ENCODE measurements at places on chromosomes 5 and 9.

- no peak for DNase-seq
Measured at GRCh38 chr5:119021149-119021732, 32.9 kb upstream of the DTWD2 start.

DNA sequence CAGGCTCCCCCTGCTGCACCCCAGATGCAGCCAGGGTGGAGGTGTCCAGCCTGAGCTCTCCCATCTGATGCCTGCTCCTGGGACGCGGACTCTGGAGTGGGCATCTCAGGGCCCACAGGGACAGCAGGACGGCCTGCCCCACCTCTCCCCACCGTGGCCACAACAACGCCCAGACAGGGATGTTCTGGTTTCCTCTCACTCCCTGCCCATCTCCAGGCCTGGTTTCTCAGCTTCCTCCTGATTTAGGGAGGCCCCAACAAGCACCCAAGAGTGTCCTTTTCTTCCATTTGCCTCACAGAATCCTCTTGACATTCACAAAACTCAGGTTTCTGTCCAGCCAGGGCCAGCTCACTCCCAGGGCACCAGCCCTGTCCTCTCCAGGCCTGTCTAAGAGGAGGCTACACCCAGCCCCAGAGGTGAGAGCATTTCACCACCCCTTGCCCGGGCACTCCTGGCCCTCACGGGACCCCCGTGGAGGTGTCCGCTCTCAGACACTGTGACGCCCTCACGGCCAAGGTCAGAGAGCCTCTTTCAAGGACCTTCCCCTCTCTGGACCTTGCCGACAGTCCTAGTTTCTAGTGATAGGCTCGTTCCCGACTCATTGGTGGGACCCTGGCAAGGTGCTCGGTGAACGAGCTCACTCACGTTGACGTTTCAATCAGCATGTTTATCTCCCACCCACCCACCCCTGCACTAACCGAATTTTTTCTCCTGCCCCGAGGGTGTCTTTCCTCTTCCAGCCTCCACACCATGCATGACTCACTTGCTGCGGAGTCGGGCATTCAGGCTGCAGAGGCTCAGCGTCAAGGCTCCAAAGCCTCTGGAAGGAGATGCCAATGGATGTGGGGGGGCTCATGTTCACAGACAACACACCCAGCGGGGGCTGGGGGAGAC is 62.0 kb upstream of the UNC5A start:
- DNase-seq, result no peak

DNA sequence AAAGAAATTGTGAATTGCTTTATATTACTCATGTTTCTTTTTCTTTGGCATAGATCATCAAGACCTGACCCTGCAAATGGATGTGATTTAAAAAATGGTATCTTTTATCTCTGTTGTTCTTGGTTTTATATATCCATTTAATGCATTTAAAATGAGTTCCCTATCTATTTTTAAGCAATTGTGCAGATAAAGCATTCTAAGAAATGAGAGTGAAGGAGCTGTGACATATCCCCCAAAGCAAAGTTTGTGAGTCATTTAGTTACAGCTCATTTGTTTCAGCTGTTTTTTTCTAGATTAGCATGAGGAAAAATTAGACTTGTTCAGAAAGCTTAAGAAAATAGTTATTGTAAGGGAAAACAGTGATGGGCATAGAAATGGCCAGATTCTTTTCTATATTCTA is 7.6 kb upstream of the ELOVL7 start:
- DNase-seq, result no peak

DNA sequence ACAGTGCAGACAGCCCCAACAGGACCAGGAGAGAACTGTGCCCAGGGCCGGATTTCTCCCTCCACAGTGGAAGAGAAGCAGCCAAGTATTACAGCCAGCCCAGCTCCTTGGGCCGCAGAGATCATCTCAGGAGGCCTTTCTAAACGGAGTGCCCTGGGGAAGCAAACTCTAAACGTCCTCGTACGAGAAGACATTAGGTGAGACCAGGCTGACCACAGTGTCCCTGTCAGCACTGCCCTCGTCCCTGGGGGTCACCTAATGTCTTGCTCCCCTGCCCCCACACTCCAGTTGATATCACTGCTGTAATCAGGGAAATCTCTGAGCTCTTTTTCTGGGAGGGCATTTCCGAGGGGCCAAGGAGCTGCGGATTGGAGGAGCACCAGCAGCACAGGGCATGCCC is 6.5 kb downstream of the QRFP start:
- no peak for DNase-seq

DNA sequence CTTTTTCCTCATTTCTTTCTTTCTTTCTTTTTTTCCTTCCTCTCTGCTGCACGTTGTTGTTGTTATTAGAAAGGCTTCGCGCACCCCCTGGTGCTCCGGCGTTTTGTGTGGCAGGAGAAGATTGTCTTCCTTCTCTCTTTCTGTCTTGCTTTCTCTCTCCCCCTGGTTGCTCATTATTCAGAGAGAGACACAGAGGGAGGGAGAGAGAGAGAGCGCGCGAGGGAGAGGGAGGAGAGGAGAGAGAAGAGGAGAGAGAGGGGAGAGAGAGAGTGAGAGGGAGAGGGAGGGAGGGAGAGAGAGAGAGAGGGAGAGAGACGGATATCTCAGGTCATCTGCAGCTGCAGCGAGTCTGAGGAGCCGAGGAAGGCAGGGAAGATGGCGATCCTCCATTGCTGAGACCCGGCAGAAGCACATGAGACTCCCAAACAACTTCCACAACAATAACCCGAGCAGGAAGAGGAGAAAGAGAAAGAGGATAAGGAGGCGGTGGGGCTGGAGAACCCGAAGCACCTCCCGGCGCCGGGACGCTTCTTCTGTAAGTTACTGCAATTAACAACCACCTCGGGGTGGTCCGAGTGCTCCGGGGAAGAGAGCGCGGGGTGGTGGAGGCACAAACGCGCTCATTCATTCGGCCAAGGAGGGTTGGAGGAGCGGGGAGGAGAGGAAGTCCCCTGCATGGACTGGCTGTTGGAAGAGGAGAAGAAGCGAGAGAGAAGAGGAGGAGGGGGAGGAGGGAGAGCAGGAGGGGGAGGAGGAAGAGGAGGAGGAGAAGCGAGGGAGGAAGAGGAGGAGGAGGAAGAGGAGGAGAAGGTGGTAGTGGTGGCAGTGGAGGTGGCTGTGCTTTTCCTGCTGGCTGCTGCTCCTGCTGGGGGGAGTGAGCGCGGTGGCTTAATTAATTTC is at the start of gene ZNF462:
TSS of gene ZNF462 (plus strand) at position 346 of the 900 bp plus-strand sequence. CDS start 60,218 bp downstream, outside the sequence.
- no peak for DNase-seq

GRCh38 chr5:177471610-177472356 is 1.7 kb downstream of the DBN1 start:
- no peak for DNase-seq

DNA sequence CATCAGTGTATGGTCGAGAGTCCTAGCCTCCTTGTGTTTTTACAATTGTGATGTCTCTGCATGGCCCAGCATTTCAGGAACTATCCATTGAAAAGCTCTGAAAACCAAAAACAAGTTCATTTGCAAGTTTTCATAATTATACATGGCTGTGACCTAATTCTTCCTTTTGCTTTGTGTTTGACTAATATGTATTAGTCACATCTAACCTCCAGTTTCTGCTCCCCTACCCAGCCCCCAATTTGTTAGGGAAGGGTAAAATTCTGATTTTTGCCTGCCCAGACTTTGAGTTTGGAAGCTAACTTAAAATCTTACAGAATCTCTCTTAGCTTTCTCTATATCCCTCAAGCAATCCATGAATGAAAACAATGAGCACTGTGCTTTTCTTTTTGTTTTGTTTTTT is 128.2 kb upstream of the SEMA6A start:
- DNase-seq, result no peak

DNA sequence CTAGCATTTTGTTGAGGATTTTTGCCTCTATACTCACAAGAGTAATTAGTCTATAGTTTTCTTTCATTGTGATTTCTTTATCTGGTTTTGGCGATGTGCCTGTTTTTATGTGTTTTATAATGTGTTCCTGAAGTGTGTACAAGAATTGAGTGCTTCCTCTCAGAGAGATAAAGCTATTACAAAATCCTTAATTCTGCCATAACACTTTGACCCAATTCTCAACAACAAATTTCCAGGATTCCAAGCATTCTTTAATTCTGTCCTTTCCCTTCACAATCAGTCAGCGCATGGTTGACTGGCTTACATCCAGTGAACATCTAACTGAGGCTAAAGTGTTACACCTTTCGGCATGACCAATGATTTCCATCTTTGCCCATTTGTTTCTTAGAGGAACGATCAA is 282.9 kb upstream of the MVB12B start:
- DNase-seq, result no peak

DNA sequence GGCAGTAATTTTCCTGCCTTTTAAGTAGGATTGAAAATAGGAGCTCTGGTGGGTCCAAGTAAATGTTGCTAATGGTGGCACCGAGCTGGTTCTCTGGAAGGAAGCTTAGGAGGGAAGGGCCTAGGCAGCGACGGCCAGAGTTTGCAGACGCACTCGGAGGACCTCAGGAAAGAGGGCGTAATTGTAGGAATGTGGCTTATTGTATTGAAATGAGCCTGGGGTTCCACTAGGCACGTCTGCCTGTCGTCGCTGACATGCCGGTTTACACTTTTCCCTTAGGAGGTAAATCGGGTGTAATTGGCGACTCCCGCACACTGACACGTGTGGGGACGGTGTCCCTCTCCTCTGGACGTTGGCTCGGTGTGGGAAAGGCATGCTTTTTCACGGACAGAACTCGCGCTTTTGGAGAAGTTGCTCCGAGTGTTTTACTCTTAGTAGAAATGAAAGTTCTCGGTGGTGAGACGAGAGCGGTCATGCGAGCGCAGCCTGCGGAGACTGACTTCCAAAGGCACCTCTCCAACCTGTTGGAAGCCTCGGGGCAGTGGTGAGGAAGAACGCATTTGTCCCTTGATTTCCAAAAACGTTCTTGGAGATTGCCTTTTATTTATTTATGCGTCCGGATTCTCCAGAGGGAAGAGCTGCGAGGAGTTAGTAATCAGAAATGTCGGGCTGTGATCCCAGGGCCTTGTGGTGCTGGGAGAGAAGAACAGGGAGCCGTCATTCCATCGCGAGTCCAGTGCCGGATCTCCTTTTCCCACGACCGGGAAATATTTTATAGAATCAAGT is 1.3 kb downstream of the NR4A3 start:
- peak; percentile 14 for DNase-seq

GRCh38 chr9:130891688-130892476 is 4.7 kb downstream of the QRFP start:
- DNase-seq, result no peak
